ENCODE measurements at places on chromosomes 4 and X. TPM values are rescaled to one million over a fixed set of nuclear protein-coding genes. Genes with fewer than 3 reads are reported as not detected.

The MAGEA2B gene
- total RNA-seq = not detected

The SLC10A6 gene
- total RNA-seq = 0.26 TPM

The CACNA1F gene
- total RNA-seq = under 0.01 TPM

The S100P gene
- not detected for total RNA-seq

The RP2 gene
- 24.3 TPM for total RNA-seq

The PPARGC1A gene
- total RNA-seq = 2.7 TPM

The MAP9 gene
- total RNA-seq = 0.13 TPM

The SPANXA1 gene
- not detected for total RNA-seq

The CT45A10 gene
- total RNA-seq = not detected

The KDR gene
- total RNA-seq = 278 TPM

The CENPVL2 gene
- not detected for total RNA-seq

The TMEM128 gene
- 15.0 TPM for total RNA-seq

The GPR50 gene
- total RNA-seq = not detected

The ART3 gene
- total RNA-seq = not detected

The CFP gene
- total RNA-seq = 0.13 TPM

The ASB9 gene
- 2.9 TPM for total RNA-seq

The KCNIP4 gene
- not detected for total RNA-seq

The SHROOM4 gene
- total RNA-seq = 20.7 TPM

The AFP gene
- total RNA-seq = not detected

The DCLK2 gene
- total RNA-seq = 3.9 TPM

The ZFP42 gene
- total RNA-seq = 0.13 TPM

The HS3ST1 gene
- 0.77 TPM for total RNA-seq

The GDPD2 gene
- not detected for total RNA-seq

The INTS12 gene
- 9.0 TPM for total RNA-seq

The CTAG1B gene
- not detected for total RNA-seq

The ODAM gene
- not detected for total RNA-seq

The IL2RG gene
- 0.13 TPM for total RNA-seq

The L1CAM gene
- total RNA-seq = 0.13 TPM

The EMCN gene
- 44.3 TPM for total RNA-seq

The CABS1 gene
- total RNA-seq = not detected

The CHIC2 gene
- 54.6 TPM for total RNA-seq

The RIBC1 gene
- total RNA-seq = 0.13 TPM

The WDFY3 gene
- total RNA-seq = 67.5 TPM
